ENCODE measurements at places on chromosomes 2 and 18.

DNA sequence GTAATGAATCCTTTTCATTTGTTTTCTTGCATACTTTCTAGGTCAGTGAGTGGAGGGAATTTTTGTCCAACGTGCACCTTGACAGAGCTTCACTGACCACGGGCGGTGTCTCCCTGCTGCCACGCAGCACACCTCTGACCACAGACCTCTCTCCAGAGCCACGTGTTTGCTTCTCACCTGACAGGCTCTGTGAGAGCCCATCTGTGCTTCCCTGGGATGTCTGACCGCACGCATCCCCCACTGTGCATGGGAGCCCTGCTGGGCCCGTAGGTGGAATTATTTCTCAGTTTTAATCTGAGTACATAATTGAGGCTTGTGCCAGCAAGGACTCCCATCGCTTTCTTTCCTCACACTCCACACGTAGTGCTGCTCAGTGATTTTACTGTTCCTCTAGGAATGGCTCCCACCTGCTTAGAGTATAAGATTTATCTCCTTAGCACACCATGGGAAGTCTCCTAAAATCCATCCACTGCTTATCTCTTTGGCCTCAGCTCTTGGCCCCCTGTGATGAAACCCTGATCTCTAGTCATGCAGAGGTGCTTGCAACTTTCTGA lies 482.6 kb downstream of the TSN start:
- no peak for DNase-seq

DNA sequence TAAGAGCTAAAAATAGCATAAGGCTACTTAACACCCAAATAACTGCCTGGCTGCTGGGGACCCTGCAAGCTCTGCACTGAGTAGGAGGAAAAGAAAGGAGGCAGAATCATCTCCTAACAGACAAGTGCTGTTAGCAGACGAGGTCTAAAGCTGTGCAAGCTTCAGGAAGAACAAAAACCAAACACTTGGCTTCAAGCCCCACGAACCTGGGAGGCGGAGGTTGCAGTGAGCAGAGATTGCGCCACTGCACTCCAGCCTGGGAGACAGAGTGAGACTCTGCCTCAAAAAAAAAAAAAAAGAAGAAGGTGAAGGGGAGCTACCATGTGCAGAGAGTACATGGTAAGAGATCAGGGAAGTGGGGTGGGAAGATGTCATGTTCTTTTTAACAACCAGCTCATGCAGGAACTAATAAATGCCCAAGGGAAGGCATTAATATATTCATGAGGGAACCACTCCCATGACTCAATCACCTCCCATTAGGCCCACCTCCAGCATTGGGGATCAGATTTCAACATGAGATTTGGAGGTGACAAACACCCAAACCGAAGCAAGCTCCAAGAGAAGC lies 28.8 kb upstream of the INO80C start:
- DNase-seq, result no peak

DNA sequence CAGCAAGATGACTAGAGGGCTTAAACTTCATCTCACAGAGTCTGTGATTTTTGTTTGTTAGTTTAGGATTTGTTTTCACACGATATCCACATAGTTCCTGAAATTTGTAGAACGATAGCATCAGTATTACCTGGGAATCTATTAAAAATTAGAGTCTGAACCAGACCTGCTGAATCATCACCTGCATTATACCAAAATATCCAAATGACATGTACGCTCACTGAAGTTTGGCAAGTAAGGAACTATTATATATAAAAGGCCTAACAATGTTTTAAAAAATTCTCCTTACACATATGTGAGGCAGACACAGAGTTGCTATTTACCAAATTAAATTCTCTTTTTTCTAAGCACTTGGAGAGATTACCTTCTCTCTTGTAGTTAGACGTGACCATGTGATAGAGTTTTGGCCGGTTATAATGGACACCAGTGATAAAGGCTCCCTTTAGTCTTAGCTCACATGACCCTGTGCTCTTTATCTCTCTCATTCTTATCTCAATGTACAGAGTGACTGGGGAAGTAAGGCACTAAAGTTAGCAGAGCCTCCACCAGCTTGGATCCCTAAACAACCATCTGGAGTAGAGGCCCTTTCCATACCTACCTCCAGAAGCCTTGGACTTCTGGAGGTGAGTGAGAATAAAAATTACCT lies 363.1 kb downstream of the DSC3 start:
- peak; percentile 70 for DNase-seq

DNA sequence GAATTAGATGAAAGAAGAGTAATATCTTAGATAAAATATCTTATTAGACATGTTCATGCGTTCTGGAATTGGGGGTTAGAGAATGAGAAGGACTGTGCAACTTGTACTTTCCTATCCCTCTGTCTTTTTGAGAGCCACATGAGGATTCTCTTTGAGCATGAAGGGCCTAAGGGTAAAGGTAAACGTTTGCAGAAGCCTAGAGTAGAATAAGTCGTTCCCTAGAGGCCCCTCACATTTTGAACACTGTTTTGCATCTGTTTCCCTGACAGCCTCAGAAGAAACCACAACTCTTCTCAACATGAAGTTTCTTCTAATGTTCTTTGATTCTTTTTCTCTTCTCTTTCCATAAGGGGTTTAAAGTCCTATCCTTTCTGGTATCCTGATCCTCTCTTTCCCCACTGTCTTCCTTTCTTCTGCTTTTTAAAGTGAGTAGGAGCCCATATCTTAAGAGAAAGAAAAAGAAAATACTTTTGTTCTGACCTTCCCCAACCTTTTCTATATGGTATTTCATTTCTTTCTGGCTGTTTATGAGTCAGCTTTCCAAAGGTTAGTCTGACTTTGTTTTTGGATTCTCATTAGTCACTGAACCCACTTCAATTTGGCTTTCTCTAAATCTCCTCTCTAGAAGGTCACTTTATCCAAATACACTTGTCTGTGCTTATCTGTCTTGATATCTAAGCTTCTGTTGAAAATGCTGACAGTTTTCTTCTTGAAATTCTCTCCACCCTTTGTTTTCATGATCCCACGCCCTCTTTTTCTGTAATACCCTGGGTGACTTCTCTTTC lies 34.8 kb downstream of the PPP1R1C start:
- DNase-seq, result no peak

GRCh38 chr2:99948010-99948409 lies 194.4 kb downstream of the AFF3 start:
- no peak for DNase-seq

DNA sequence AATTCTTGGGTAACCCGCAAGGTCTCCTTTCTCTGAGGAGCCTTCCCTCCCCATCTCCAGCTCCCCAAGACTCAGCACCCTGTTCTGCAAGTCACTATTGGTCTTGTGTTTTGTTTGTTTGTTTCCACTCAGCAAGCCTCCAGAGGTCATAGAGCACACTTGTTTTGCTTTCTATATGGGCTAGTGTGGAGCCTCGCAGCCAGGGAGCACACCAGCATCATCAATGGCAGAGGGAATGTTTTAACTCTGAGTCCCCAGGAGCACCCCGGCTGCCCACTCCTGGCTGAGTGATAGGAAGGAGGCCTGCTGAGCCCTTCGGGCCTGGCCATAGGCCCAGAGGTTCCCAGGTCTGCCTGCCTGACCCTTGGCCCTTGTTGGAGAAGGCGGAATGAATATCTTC lies 36.6 kb downstream of the GLI2 start:
- DNase-seq, result no peak

DNA sequence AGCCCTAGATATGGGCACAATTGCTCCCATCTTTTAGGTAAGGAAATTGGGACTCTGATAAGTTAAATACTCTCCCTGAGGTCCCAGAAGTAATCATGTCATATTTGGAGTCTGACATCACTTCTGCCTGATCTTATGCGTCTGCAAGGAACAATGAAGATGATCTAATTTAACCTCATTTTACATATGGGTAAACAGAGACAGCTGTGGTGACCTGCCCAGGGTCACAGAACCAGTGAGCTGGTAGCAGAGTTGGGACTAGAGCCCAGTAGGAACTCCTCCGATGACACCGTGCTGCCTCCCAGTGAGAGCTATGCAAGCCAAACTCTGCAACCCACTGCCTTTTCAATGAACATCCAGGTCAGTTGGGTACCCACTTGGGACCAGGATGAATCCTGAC lies 17.8 kb downstream of the CTAGE1 start:
- DNase-seq, result no peak

DNA sequence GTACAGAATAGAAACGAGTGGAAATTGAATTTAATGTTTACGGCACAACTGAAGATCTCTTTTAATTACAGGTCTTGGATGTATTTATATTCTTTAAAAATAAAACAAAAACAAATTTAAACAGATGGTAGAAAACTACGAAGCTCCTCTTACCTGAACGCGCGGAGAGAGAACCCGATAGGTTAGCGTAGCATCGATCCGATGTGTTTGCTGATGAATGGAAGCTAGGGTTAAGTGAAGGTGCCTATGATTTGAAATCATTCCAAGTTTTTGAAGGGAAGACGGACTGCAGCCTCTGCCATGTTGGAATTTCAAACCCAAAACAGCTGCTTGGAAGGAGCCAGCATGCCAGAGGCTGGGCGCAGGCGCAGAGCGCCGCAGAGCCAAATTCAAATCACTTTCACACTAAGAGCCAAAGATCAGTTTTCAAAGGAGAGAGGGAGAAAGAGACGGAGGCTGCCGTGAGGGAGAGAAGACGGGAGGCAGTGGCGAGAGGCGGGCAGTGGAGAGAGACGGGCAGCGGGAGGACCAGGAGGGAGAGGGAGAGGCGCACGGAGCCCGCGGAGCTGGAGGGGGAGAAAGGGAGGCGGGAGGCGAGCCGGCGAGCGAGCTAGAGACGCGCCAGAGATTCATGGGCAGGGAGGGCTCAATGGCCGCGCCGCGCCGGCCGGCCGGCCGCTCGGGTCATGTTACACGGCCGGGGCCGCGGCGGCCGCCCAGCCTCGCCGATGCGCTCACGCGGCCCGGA lies at the start of gene FIGN:
Gene FIGN, minus strand, starts transcription at position 324 of the 748 bp plus-strand sequence. CDS start 1,081 bp downstream, outside the sequence.
- DNase-seq, result no peak

GRCh38 chr2:226483745-226484619 lies 315.6 kb downstream of the IRS1 start:
- no peak for DNase-seq

DNA sequence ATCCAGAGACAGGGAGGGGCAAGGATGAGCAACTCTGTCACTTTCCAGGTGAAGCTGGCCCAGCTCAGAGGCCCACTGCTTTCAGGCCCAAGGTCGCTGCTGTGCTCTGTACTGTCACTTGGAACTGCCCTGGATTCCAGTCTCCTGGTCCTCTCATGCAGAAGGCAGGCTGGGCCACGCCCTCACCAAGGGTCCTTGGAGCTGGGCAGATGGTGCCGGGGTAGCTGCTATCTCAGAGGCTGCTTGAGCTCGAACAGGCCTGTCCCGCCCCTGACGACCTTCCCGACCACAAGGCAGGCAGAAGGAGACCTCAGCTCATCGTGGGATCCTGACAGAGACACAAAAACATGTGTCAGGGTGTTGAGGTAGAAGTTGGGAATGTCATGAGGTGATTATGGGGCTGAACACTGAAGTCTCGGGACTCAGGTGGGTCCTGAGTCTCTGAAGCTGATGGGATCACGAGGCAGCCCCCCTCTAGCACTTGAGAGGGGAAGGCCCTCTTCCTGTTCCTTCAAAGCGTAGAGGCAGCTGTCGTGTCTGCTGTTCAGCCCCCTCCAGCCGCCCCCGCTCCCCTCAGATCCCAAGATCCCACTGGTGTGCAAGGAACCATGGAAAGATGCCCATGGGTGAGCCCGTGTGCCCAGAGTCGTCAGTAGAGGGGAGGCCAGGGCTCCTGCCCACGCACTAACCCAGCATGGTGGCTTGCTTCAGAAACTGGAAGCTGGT lies 78.3 kb downstream of the POLR1A start:
- no peak for DNase-seq

DNA sequence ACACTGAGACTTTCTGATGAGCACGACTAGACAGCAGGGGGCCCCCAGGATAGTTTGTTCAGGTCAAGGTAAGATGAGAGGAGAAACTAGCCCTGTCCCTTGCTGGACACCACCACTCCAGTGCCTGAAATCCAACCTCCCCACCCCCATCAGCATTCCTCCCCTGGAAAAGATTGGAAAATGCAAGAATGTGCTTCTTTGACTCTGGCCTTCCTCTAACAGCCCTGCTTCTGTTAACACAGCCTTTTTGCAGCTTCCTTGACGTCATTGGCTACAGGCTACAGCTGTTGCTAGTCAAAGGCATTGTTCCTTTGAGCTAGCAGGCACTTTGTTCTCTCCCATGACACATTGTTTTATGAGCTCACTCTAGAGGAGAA lies 20.1 kb upstream of the LTBP1 start:
- DNase-seq, result no peak

- DNase-seq, result no peak
These were observed 237.3 kb downstream of the LTBP1 start for GRCh38 chr2:33184041-33184440.

- no peak for DNase-seq
These were observed 40.5 kb upstream of the ATP6V1B1 start for GRCh38 chr2:70895249-70895648.

- DNase-seq, result no peak
These were observed 23.6 kb downstream of the ITPRID2 start for GRCh38 chr2:181915102-181915501.

DNA sequence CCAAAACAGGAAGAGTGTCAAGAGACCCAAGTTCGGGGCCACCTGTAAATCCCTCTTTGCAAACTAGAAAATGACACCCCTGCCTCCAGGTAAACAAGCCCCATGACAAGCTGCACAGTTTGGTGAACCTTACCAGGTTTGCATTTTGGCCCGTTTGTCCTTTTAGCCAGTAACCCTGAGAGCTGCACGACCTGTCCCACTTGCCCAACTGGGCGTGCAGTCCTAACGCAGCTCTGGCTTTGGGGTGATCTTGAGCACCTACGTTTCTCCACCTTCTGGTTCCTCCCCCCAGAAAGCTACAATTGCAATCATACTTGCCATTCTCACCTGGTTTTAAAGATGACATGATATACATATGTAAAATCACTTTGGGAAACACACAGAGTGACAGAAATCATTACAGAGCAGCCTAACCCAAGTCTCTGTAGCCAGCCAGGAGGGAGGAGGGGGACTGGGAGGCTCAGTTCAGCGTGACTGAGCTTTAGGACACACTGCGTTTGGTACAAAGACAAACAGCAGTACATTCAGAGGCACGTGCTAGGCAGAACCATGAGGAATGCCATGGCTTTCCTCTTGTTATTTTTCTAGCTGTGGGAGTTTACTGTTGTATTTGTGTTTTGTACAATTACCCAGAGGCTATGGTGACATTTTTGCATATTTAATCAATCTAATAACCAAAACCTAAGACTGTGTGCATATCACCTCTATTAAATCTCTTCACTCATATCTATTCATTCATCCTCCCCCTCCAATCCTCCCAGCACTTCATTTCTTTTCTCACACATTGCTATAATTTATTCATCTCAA lies 304.0 kb downstream of the IRS1 start:
- no peak for DNase-seq

GRCh38 chr18:79754022-79754761 lies 43.5 kb upstream of the KCNG2 start:
- DNase-seq, result no peak

DNA sequence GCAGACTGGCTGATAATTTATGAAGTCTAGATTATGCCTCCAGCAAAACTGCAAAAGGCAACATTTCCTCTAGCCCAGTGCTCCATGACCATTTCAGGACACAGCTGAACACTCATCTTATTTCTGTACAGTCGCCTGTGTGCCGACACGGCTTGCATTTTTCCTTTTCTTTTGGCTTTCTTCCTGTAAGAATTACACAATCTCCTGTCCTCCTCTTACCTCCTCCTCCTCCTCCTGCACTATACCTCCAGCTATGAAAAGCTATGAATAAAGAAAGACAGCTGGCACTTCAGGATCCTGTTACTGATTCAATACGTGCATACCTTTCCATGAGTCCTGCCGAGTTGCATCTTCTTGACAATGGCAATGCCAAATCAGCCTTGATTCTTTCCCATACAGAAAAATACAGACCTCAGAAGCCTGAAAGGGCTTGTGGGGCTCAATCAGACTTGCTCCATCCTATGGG lies 32.2 kb upstream of the TRIB2 start:
- no peak for DNase-seq

- peak; percentile 53 for DNase-seq
These were observed 6.6 kb downstream of the ARHGAP25 start for GRCh38 chr2:68741238-68741637.

- no peak for DNase-seq
These were observed 48.6 kb downstream of the NRP2 start for GRCh38 chr2:205730701-205731582.

Data from hematopoietic multipotent progenitor cell treated with erythropoietin and hydrocortisone succinate and interleukin-3 and kit ligand, for 6 days (in vitro differentiated cells).